SJSA1 (cell line): ENCODE measurements at places on chromosomes 12 and 14. TPM values are rescaled to one million over a fixed set of nuclear protein-coding genes. Genes with fewer than 3 reads are reported as not detected.

Gene DNAJC22
- 6.3 and 9.6 TPM in 2 replicates for total RNA-seq

Gene TMTC1
- total RNA-seq, result 0.21 TPM in 1 of 2 replicates, not detected in the other

DNA sequence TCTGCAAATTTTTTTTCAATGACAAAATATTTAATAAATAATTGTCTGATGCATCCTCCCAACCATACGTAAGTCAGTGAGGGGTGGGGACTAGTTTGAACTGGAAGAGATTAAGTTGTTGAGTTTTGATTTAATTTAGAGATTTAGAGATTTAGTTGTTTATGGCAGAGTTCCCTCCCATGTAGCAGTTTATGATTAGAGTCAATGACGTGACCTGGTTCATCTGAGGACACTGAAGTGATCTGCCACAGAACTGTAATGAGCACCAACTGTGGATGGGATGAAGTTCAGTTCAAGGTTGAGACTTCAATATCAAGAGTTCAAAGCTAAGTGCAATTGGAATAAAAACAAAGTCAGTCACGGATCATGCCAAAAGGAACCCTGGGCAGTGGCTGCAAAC, 609.3 kb downstream of the NOVA1 start:
- no peak for DNase-seq
- H3K27me3 ChIP-seq, result no peaks in the 10 kb centered on the region
- no peaks in the 10 kb centered on the region for H3K36me3 ChIP-seq

DNA sequence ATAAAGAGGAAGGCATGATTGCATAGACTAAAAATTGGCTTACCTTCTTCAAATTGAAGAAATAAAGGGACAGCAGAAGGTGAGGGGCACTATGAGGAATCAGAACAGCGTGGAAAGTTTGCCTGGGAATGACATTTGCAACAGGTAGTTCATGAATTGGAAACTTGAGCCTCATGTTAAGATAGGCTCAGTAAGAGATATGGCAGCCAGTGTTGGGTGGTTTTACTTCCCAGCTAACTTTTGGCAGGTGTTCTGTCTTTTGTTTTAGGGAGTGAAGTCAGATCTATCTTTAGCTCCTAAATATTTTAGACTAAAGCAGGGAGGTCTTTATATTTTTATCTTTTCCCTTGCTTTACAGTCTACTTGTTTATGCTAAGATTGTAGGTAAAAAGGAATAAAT, 122.4 kb downstream of the ANO6 start:
- H3K4me3 ChIP-seq, result no peak overlapping the region
- 0 out of 2 replicates have a peak, but pooled peaks cover 4% of the 10 kb centered on the region for H3K36me3 ChIP-seq
